Natural killer cell (primary cell): ENCODE measurements at places on chromosomes 2 and 18. TPM values are rescaled to one million over a fixed set of nuclear protein-coding genes. Genes with fewer than 3 reads are reported as not detected.

The DSC3 gene
- not detected for total RNA-seq

The RUFY4 gene
- 3.1 TPM for total RNA-seq

The EML6 gene
- 2.4 TPM for total RNA-seq

The MEIS1 gene
- total RNA-seq = 3.6 TPM

The C2orf66 gene
- not detected for total RNA-seq

The NDC80 gene
- 5.5 TPM for total RNA-seq

DNA sequence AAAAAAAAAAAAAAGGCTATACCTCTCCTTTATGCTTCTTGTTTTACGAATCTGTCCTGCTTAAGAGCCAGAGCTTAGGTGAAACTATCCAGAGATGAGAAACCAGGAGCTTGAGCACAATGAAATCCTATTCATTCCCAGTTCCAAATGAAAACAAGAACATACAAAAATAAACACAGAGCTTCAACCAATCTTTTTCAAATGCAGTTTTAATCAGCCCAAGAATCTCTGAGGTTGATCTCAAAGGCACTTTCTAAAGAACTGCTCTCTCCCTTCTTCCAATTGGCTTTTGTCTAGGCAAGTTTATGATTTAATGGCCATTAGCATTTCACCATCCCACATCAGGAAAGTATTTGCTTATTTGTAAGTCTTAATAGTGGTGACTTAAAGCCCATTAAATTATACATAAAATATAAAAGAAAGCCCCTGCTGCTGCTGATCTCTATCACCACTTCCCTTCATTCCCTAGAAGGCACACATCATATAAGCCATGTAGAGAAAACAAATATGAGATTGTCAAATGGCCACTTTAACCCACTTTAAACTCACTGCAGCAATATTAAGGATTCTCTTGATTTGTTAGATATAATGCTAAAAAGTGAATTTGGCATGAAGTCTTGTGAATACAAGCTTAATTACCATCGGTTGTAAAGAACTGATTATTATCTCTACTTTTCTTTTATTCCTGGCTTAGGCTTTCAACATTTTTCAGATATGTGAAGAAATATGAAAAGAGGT is 29.3 kb upstream of the SCN9A start:
- DNase-seq = no peak
- no peaks in the 10 kb centered on the region for H3K36me3 ChIP-seq

- H3K27ac ChIP-seq = no peak overlapping the region
- no peaks in the 10 kb centered on the region for H3K4me1 ChIP-seq
- H3K27me3 ChIP-seq = no peaks in the 10 kb centered on the region
- no peak overlapping the region for H3K4me3 ChIP-seq
- no peaks in the 10 kb centered on the region for H3K36me3 ChIP-seq
These were observed 361.0 kb upstream of the NT5C1B start for GRCh38 chr2:18950361-18950851.

DNA sequence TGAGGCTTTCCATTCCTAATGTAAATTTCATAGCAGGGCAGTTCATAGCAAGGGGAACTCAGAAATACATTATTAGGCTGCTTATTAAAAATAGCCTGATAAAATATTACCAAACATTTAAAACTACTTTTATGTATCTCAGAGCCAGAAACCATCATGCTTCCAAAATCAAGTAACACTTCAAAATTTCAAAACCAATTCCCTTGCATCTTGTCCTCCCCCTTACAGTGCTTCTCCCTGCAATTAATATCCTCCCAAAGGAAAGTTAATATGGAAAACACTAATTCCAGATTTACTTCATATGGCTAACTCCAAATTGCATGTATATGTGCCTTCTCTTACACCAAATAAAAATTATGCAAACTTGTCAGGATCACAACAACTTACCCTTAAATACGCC is 6.6 kb downstream of the PLEKHH2 start:
- H3K4me1 ChIP-seq = no peaks in the 10 kb centered on the region
- no peak overlapping the region for H3K27ac ChIP-seq
- H3K4me3 ChIP-seq = no peak overlapping the region
- no peak for DNase-seq
- no peaks in the 10 kb centered on the region for H3K36me3 ChIP-seq

DNA sequence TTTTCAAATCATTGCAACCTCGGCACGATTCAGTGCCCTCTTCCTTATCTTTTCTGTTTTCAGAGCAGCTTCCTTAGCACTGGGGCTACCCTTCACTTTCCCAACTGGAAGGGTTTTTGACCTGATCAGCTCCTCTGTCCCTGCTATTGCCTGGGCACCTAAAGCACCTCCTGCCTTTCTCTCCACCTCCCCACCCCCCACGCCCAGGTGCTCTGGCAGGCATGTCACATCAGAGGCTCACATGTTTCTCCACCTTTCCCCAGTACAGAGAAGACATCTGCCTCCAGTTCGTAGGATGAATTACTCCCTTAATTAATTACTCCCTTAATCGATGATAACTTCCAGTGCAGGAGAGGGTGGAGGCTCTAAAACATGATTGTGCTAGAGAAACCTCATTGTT is 88.7 kb upstream of the LCLAT1 start:
- DNase-seq = no peak
- H3K27ac ChIP-seq = no peak overlapping the region
- H3K4me1 ChIP-seq = peaks cover 35% of the 10 kb centered on the region
- no peaks in the 10 kb centered on the region for H3K27me3 ChIP-seq

DNA sequence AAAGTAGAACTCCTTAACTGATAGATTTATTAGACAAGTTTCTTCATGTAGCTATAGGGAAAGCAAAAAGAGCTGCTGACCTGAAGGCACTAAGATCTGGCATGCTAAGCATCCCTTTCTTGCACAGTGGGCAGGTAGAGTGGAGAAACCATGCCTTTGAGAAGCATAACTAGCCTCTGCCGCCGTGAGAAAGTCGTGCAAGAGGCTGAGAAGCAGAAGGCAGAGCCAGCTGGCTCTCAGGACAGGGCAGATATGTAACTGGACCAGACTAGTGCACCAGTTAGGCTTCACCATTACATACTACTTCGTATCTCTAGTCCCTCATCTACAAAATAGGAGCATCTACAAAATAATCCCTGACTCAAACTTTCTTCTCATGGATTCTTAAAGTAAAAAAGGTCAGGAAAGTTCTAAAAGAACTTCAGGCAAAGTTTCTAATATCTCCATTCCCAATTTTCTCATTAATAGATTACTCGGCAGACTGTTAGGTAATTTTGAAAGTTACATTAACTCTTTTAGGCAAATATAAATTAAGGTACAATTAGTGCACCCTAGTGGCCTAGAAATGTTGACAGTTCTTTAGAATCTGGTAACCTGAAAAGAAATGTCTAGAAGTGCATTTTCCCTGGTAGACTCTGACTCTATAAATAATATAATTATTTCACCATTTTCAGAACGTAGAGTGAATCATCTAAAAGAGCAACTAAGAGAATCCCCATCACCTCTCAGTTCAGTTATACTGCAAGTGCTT is 10.3 kb downstream of the ERBB4 start:
- no peak overlapping the region for H3K27ac ChIP-seq
- H3K27me3 ChIP-seq = no peaks in the 10 kb centered on the region
- H3K4me3 ChIP-seq = no peak overlapping the region
- H3K4me1 ChIP-seq = no peaks in the 10 kb centered on the region
- no peak for DNase-seq

DNA sequence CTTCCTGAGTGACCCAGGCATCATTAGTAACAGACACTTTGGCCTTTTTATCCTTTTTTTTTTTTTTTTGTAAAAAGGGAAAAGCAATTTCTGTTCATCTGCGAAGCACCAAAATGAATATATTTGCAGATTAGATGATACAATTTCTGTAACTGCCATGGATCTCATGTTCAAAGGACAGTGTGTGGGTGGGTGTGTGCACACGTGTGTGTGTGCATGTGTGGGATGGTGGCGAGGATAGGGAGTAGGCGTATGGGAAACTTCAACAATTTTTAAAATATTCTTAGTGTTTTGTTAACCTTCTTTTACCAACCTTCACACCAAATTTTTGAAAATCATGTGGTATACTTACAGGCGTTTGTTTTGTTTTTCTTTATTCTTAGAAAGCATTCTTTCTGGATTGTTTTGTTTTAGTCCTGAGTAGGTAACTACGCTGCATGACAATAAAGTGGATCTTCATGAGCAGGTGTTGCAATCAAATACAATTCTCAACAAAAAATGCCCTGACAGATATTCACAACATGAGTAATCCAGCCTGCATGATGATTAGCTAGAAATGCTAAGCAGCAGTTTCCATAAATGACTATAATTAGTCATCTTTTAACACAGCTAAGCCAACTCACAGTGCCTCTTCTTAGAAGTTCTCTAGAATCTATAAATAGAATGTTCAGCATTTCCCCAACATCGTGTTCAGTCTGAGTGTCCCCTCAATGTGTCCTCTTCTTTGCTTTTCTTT is 53.5 kb upstream of the RMDN2 start:
- no peak for DNase-seq
- no peaks in the 10 kb centered on the region for H3K36me3 ChIP-seq
- no peak overlapping the region for H3K27ac ChIP-seq
- H3K27me3 ChIP-seq = no peaks in the 10 kb centered on the region

GRCh38 chr2:71728036-71728435 is 274.7 kb downstream of the DYSF start:
- no peak overlapping the region for H3K27ac ChIP-seq
- DNase-seq = no peak
- no peaks in the 10 kb centered on the region for H3K27me3 ChIP-seq
- no peaks in the 10 kb centered on the region for H3K36me3 ChIP-seq
- H3K4me1 ChIP-seq = no peaks in the 10 kb centered on the region
- no peak overlapping the region for H3K4me3 ChIP-seq

- H3K27ac ChIP-seq = no peak overlapping the region
- no peak overlapping the region for H3K4me3 ChIP-seq
- H3K4me1 ChIP-seq = no peaks in the 10 kb centered on the region
- no peaks in the 10 kb centered on the region for H3K27me3 ChIP-seq
These were observed 61.2 kb downstream of the FARSB start for GRCh38 chr2:222594679-222595078.

DNA sequence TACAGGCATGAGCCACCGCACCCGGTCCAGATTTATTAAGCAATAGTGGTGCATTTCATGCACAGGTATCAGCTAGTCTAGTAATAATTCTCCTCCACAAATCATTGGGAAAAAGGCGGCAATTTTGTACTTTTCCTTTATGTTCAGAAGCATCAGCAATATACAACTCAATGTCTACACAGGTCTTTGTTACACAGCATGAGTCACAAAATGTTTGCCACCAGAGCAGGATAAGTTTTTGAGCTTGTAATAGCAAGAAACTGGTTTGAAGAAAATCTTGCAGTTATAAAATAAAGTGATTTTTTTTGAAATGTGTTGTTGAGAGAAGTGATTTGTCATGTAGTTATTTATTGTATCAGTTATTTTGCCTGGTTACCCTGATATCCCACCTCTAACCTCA is 4.8 kb upstream of the ITPRIPL1 start:
- H3K27ac ChIP-seq = no peak overlapping the region
- no peaks in the 10 kb centered on the region for H3K27me3 ChIP-seq
- H3K36me3 ChIP-seq = no peaks in the 10 kb centered on the region
- no peak for DNase-seq

DNA sequence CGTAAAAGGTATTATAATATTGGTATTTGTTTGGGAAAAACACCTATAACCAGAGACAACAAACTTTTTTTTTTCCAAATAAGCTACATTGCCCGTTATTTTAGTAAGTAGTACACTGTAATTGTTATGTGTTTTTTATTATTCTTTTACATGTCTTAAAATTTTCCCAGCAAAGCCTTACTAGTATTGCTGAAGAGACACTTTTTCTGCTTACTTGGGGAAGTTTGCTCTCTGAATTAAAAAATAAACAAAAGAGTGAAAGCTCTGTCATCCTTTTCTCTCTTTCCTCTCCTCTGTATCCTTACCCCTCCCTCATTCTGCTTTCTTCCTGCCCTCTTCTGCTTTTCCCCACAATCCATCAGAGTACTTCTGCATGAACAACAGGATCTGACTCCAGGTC is 25.6 kb upstream of the LDLRAD4 start:
- H3K4me1 ChIP-seq = no peaks in the 10 kb centered on the region
- H3K27ac ChIP-seq = no peak overlapping the region
- DNase-seq = no peak
- no peak overlapping the region for H3K4me3 ChIP-seq
- H3K27me3 ChIP-seq = no peaks in the 10 kb centered on the region
- no peaks in the 10 kb centered on the region for H3K36me3 ChIP-seq

DNA sequence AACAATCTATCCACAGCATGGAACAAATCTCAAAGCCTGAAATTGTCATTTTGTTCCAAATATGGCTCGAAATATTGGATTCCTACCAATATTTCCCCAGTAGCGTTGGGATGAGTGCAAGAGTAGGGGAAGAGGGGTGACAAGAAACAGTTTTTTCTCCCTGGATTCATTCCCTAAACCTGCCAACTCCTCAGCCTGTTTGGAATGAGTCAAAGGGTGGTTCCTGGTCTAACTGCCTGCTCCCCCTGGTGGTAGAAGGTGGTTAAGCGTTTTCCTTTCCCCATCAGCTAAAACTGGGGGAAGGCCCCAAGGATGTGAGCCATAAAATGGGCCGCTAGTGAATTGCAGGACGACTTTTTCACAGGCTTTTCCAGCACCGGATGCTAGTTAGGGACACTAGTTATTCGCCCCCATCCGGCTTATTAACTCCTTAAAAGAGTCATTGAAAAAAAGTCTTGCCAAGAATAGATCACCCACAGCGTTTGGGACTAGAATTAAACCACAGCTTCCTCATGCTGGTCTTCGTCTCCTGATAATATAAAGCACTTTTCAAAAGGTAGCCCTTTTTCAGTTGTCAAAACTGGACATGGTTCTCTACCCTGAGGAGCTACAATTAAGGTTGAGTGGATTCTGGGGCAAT is 72.5 kb downstream of the DHRS9 start:
- no peaks in the 10 kb centered on the region for H3K36me3 ChIP-seq
- no peak overlapping the region for H3K4me3 ChIP-seq
- no peaks in the 10 kb centered on the region for H3K4me1 ChIP-seq
- no peak overlapping the region for H3K27ac ChIP-seq

- H3K27me3 ChIP-seq = peaks cover 18% of the 10 kb centered on the region
- H3K4me3 ChIP-seq = no peak overlapping the region
- H3K4me1 ChIP-seq = peaks cover 22% of the 10 kb centered on the region
- no peak overlapping the region for H3K27ac ChIP-seq
These were observed 2.1 kb upstream of the HES6 start for GRCh38 chr2:238241970-238242369.

DNA sequence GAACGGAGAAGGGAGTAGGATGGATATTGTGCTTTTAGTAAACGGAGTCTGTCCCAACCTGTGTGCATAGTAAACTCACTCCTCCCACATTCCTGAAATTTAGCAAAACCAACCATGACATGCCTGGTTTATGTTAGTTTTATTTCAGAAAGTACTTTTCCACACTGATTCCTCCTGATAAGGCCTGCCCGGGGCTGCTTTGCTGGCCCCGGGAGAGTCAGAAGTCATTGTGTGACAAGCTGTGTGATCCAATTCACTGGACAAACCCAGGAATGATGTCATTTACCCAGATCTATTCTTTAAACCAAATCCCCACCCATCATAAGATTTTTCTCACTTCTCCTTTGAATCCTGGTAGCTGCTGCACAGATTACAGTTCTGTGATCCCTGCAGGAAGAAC is 109.0 kb downstream of the SETBP1 start:
- no peaks in the 10 kb centered on the region for H3K4me1 ChIP-seq
- no peak overlapping the region for H3K27ac ChIP-seq
- H3K4me3 ChIP-seq = no peak overlapping the region
- no peak for DNase-seq
- H3K36me3 ChIP-seq = no peaks in the 10 kb centered on the region
- no peaks in the 10 kb centered on the region for H3K27me3 ChIP-seq

- H3K4me3 ChIP-seq = no peak overlapping the region
- H3K27ac ChIP-seq = no peak overlapping the region
- no peak for DNase-seq
- H3K4me1 ChIP-seq = no peaks in the 10 kb centered on the region
- H3K36me3 ChIP-seq = no peaks in the 10 kb centered on the region
These were observed 616.0 kb downstream of the NUP35 start for GRCh38 chr2:183740241-183740640.

GRCh38 chr2:157875641-157876065 is 477 bp downstream of the ACVR1 start:
- peak overlapping the region; percentile 77 for H3K4me3 ChIP-seq
- H3K27me3 ChIP-seq = no peaks in the 10 kb centered on the region
- DNase-seq = peak; percentile 59
- H3K36me3 ChIP-seq = no peaks in the 10 kb centered on the region
- peak overlapping the region; percentile 9 for H3K27ac ChIP-seq
